ENCODE measurements at places on chromosomes 4 and X.

- DNase-seq = no peak
Measured at GRCh38 chr4:142077048-142077447, 440.7 kb downstream of the IL15 start.

DNA sequence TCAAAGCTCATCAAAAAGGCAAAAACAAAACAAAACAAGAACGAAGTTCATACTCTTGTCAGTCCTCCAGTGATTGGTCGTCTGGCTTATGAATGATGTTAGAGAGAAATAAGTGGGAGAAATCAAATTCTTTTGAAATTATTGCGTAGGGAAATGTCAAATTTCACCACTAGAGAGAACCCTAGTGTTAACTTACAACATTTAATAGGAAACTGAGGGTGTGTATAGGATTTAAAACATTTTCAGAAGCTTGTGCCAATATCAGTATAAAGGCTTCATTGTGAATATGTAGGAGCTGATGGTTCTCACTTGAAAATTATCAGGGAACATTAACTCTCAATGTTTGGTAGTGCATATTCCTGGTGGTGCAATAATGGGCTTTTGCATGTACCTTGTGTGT lies 17.4 kb downstream of the ADH6 start:
- DNase-seq = no peak

GRCh38 chr4:77240469-77241066 lies 83.6 kb downstream of the CCNG2 start:
- DNase-seq = peak; percentile 21

- no peak for DNase-seq
Measured at GRCh38 chr4:72631296-72631695, 62.3 kb upstream of the ADAMTS3 start.

DNA sequence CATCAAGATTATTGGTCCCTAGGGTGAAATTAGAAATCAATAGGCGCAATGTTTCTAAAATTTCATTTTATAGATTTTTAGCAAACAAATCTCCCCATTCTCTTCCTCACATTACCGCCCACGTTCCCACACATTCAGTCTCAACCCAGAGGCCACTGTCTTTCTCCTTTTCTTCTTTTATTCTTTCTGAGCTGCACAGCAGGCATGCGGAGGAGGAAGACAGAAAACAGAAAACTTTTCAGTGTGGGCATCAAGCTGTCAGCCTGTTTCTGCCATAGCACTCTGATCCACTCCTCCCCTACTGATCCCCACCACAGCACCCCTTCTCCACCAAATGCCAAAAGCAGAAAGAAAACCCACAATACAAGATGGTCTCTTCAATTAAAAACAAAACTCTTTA lies 94.8 kb upstream of the ADAMTS3 start:
- no peak for DNase-seq

DNA sequence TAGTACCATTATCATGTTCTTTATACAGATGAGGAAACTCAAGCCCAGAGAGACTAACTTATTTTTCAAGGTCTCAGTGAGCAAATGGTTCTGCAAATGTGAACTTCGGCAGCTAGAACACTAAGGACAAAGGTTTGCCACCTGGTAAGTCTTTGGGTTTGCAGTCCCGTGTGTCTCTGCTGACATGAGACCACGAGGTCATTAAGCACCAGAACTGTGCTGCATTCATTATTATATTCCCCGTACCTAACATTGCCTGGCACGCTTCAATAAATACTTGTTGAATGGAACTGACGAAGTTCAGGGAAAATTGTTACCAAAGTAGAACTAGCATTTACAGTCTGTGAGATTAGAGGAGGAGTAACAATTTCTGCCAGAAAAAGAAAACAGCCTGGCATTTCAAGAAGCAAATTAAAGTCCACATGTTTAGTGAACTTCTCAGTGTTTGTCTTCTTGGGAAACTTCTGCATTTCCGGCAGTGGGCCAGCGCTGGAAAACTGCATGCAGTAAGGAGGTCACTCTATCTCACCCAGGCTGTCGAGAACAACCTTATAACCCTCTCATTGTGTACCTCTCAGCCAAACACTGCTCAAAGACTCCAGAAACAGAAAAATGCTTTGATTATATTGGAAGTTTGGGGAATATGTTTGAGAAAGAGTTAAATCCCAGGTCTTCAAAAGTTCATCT lies 67.4 kb upstream of the CPEB2 start:
- no peak for DNase-seq

DNA sequence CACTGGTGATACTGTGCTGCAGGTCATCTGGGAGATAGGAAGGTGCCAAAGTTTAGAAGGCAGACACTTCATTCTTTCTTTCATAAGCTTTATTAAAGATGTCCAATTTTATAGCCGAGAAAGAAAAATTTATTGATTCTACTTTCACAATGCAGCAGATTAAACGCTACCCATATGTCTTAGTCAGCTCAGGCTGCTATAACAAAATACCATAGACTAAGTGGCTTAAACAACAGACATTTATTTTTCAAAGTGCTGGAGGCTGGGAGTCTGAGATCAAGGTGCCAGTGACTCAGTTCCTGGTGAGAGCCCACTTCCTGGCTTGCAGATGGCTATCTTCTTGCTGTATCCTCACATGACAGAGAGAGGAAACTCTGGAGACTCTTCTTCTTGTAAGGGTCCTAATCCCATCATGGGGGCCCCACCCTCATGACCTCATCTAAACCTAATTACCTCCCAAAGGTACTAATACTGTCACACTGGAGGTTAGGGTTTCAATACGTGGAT lies 33.4 kb upstream of the KLHL34 start:
- DNase-seq = no peak

DNA sequence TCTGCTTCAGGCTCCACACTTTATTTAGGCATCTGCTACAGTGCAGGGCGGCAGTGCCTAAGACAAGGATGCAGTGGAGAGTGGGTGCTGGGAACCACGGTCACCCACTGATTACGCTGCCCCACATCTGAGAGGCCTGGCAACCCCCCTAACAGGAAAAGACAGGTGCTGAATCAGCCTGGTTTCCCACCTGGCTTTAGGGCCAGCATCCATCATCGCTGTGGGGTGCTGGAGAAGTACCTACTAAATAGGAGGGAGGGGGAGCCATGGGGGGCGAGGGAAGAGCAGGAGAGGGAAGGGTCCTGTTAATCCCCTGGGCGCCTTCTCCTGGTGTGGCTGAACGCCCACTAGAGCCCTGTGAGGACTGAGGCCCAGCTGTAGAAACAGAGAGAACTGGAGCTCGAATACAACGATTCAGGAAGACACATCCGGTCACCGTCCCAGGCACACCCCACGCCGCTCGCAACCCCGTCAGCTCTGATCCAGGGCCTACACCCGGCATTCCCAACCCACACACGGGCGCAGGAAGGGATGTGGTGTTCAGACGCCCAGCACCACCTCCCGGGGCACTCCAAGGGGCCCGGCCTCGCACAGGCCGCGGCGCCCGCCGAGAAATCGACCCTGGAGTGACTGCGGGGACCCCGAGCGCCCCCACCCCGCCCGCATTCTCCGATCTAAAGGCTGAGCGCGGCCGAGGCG lies 554 bp downstream of the DCTD start:
- DNase-seq = peak; percentile 70

GRCh38 chr4:110475881-110476818 lies at the start of gene ENPEP:
ENPEP (plus strand) TSS chr4:110476155; CDS start chr4:110476415, 260 bp downstream.
- DNase-seq = no peak

GRCh38 chr4:113745711-113746110 lies 15.8 kb downstream of the CAMK2D start:
- DNase-seq = no peak

DNA sequence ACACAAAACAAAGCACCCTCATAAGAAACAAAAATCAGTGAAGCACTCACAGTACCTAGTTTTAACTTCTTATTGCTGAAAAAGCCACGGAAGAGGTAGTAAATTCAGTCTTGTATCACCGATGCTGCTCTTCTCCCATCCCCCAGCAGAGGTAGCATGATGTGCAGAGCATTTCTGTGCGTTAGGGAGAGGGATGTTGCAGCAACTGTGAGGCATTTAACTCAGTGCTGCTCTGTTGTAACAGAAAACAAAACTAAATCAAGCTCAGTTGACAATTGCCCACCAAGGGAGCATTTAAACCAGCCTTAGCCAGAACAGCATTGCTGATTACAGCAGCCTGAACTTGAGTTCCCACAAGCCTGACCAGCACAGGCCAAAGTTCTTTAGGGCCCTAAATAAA lies 1279.7 kb upstream of the ADGRL3 start:
- no peak for DNase-seq

DNA sequence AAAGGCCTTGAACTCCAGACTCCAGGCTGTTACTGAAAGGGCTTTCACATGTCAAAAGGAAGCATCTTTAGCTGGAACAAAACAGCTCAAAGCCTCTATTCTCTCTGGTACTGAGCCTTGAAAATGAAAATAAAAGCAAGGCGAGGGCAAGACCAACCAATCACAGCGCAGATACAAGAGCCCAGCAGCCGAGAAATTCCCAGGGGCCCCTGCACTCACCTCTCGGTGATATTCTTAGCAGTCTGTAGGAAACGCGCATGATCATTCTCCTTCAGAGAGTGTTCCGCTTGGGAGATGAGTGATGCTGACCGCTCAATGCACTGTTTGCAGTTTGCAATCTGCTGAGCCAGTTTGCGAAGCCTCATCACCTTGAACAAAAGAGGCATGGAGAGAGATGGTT lies 138.1 kb downstream of the MID1 start:
- no peak for DNase-seq

GRCh38 chr4:128782076-128782715 lies 27.3 kb upstream of the JADE1 start:
- no peak for DNase-seq

DNA sequence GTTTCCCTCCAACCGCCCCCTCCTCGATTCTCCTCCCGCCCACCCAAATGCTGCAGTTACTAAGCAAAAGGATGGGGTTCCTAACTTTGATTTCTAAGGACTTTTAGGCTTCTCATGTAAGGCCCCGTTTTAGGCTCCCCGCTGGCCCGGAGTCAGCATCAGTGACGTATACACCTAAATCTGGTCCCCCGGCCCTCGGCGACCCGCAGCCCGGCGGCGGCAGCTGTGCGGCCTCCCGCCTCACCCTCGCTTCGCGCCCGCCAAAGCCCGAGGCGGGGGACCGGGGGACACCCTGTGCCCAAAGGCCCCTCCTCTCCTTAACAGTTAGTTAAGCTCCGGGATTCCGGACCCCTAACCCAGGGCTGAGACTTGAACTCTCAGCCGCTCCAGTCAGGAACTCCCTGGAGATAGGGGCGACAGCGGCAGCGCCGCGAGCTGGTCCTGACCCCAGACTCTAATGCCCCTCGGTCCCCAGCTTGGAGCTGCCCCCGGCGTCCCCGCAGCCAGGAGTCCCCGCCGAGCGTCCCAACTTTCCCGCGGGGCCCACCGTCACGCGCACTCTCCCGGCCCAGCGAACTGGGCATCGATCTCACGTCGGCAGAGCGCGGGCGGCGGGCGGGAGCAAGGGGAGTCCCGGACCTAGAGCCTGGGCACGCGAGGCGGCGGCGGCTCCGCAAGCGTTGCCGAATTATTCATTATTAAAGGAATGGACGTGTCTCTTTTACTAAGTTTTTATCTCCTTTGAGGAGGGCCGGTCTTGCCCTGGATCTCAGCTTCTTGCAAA lies 1.5 kb upstream of the NR3C2 start:
- peak; percentile 24 for DNase-seq

DNA sequence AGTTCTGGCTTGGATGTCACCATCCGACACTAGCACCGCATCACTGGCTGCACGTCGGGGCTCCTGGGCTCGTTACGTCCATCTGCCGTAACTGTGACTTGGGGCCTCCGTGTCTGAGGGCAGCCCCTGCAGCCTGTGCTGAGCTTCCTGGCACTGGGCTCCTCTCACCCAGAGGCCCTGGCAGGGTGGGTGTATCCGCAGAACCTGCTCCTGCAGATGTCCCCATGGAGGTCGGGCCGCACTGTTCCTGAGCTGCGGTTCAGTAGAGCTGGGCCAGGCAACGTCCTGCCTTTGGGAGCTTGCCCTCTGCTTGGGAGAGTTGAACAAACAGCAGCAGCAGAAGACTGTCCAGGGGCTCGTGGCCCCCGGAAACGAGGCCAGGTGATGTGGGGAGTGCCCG lies 71.4 kb downstream of the RGS12 start:
- no peak for DNase-seq

DNA sequence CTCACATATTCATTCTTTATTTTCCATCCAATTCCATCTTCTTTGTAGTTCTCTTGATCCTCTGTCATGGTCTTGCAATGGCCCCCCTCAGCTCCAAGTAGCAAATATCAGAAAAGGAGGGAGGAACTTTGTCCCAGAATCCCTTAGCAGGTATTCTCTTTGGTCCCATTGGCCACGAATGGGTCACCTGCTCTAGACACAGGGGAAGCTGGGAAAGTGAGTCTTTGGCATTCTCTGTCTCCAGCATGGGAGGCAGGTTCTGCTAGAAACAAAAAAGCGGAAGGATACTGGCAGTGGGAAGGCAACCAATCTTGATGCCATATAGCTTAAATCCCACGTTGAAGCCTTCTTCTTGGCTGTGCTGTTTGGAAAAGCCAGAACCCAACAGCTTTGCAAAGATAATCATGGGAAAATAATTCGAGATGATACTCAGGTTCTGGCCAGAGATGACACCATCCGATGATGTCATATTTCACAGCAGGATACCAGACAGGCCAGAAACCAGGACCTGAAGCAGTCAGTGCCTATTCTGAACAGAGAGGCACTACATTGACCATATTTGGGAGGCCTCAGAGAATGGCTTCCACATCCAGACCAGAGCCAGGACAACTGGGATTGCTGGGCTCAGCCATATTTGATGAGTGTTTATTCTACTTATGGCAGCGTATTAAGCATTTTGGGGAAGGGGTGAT lies 110.4 kb upstream of the ATXN3L start:
- DNase-seq = no peak

GRCh38 chr4:121656269-121656641 lies 40.5 kb downstream of the ANXA5 start:
- no peak for DNase-seq

GRCh38 chrX:119735467-119735866 lies 22.9 kb upstream of the SOWAHD start:
- no peak for DNase-seq

DNA sequence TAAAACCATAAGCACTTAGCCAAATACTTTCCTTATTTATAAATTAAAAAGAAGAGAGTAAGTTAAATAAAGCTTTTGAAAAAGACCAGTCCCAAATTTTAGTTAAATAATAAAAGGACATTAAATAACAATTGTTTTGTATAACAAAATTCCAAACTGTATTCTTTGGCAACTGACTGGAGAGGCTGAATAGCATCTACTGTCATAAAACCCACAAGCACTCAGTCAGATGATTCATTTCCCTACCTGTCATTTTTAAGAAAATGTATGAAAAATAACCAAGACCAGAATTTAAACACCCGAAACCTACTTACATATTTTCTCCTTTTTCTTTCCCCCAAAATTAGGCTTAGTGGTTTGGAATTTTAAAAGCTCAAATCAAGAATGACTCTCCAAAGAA lies 32.5 kb upstream of the SMIM10L2A start:
- DNase-seq = no peak

DNA sequence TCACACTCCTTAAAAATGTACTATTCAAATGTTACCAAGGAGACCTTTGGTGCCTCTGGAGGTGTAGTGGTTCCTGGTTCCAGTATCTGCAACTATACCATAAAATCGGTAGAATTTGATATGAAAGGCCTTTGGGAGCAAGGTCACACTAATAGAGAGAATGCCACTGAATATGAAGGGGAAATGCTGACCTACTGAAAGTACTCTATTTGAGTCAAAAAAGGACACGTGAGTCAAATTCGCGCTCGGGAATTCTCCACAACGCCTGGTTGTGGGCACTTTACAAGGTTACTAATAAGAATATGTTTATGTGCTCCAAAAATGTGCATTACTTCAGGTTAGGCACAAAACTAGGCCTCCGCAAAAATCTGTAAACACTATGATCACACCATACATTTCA lies 39.5 kb upstream of the RELL1 start:
- DNase-seq = no peak
